ENCODE measurements at places on chromosomes 3 and 15.
A peak's percentile ranks its signal among the peaks of the same experiment; 100 is the strongest.

GRCh38 chr3:74511078-74511477 lies 103.4 kb downstream of the CNTN3 start:
- no peak for DNase-seq

GRCh38 chr15:97037080-97037479 lies 706.6 kb downstream of the NR2F2 start:
- no peak for DNase-seq

GRCh38 chr3:184154885-184155643 lies at the start of gene DVL3:
Gene DVL3, plus strand, starts transcription at chr3:184155377. Its CDS starts 259 bp downstream, at chr3:184155636.
- DNase-seq = peak; percentile 20

- no peak for DNase-seq
Observed at GRCh38 chr3:24725514-24726255, 231.0 kb upstream of the THRB start.

GRCh38 chr15:25022233-25022632 lies 67.4 kb downstream of the SNRPN start:
- DNase-seq = no peak

DNA sequence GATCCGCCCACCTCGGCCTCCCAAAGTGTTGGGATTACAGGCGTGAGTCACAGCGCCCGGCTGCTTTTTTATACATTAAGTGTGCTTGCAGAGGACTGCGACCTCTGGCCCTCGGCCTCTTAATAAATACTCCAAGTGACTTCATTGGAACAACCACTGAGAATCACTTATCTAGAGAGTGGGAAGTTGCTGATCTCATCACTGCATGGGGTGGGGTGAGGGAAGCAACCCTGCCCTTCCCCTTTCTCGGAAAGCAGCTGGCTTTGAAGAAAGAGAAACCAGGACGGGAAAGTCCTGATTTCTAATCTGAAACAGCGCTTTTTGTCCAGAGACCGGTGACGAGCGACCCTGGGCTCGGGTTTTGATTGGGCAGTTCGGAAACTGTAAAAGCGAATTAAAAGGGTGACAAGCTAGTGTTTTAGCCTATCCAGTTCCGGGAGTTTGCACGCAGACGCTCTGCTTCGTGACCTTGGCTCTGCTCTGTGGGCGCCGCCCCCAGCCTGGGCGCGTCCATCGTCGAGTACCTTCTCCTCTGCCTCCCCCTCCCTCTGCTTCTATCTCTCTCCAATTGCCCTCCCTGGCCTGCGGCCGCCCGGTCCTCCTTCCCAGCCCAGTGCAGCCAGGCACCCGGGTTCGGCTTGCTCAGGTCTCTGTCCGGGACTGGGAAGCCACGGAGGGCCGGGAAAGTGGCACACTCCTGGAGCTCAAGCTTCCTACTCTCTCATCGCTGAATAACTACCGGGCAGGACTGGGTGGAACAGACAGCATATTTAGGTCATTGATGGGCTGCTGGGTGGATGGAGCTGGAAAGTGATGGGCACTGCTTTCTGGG lies 7.5 kb upstream of the TRIM69 start:
- DNase-seq = peak; percentile 86

- no peak for DNase-seq
Observed at GRCh38 chr3:123344175-123344906, 104.5 kb downstream of the ADCY5 start.

- no peak for DNase-seq
Observed at GRCh38 chr3:81872566-81872965, 111.1 kb upstream of the GBE1 start.

DNA sequence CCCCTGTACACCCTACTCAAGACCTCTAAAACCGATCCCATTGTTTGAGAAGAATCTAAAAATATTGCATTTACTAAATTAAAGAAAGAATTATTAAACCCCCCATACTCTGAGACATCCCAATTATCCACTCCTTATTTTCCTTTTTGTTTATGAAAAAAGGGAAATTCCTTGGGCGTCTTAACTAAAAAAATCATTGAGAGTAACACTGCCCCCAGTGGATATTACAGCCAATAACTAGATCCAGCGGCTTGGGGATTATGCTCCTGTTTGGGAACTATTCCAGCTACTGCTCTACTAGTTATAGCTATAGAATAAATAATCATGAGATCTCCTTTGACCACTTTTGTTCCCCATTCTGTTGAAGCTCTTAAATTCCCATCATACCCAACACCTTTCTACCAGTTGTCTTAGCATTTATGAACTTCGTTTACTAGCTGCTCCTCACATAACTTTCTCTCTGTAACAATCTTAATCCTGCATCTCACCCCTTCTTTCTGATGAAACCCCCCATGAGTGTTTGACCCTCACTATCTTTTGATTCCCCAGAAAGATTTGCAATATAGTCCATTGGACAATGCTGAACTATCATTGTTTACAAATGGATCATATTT lies 12.7 kb upstream of the CFAP91 start:
- DNase-seq = no peak

DNA sequence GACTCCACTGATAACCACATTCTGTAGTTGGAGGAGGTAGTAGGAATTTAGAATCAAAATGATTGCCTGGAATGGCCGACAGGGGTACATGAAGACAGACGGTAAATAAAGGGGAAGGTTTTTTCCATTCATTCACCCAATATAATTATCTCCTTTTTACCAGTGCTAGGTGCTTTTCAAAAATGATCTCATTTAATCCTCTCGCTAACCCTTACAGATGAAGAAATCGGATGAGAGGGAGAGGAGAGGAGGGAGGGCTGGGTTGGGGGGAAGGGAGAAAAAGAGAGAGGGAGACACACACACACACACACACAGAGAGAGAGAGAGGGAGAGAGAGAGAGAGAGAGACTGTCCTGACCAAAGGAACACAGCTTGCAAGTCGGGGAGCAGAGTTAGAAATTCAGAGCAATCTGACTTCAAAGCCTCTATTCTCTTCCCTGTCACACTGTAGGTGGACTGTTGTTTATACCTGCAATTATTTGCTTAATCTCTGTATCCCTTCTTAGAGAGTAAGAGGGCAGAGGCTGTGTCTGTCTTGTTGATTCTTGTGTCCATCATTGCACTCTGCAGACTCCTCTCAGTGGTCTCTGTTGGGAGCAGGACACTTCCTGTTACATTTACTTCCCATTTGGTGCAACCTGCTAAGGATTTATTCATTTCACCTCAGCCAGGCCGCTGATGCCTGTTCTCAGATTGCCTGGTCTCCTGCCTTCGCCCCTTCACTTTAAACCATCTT lies 18.7 kb upstream of the PAQR9 start:
- no peak for DNase-seq

- DNase-seq = no peak
Observed at GRCh38 chr3:24679429-24679828, 184.8 kb upstream of the THRB start.

DNA sequence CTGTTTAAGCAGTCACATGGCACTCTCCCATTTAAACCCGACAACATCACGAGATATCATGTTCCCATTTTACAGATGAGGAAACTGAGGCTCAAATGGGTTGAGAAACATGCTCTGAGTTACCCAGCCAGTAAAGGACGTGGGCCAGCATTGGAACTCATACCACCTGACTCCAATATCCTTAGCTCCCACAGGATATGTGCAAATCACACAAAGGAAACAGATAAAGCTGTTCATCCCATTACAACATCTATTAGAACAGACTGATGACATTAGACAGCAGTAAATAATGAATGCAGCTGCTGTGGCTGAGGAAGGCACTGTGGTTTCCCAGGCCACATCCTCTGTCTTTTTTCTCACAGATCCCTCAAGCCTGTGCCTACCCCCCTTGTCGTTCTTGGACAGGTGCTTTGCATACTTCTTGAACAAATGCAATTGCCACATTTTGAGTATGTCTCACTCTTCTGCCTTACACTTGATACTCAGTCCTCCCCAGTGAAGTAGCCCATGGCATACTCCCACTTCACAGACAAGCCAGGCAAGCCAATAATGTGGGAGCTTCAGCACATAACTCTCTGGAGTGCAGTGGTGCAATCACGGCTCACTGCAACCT lies 17.7 kb downstream of the FRMD4B start:
- no peak for DNase-seq

DNA sequence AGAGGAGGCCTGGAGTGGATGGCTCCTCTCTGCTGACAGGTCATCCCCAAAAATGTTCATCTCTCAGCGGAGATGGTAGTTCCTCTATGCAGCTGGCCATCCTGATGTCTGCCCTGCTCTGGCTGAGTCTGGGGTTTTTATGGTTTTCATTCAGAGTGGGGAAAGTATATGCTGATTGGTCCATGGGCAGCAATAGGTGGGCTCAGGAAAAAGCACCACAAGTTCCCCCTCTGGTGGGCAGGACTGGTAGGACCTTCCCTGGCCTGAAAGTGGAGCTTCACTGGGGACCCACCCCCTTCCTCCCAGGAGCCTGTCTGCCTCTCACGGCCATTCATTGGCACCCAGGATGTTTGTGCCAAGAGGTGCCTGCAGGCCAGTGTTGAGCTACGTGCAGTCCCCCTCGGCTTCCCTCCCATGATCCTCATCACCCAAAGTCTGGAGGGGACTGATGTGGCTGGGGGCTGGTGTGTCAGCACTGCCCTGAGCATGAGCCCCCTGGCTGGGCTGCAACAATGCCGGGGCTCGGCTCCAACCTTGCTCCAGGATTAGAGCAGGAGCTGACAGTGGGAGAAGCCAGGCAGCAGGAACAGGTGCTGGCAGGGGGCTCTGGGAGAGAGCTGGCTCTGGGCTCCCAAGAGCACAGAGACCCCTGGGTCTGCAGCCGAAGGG lies 13.1 kb upstream of the BLOC1S6 start:
- DNase-seq = no peak

DNA sequence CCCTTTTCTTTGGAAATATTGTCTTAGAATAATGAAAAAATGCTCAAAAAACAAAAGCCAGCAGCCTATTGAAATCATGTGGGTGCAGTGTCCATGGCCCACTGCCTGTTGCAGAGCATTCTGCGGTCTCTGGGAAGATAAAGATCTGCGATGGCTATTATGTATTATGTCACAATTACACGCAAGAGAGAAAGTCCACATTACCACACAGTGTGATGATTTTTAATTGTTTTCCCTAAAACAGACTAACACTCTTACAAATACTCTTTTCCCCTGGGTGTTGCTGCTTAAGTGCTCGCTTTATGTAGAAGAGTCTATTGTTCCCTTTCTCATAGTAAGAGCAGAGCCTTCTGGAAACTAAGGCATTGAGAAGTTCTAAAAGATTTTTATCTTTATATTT lies 32.2 kb downstream of the SSR3 start:
- DNase-seq = no peak

- no peak for DNase-seq
Observed at GRCh38 chr3:152283492-152284381, 15.0 kb downstream of the MBNL1 start.

- no peak for DNase-seq
Observed at GRCh38 chr15:64133623-64134344, 17.7 kb upstream of the SNX22 start.

DNA sequence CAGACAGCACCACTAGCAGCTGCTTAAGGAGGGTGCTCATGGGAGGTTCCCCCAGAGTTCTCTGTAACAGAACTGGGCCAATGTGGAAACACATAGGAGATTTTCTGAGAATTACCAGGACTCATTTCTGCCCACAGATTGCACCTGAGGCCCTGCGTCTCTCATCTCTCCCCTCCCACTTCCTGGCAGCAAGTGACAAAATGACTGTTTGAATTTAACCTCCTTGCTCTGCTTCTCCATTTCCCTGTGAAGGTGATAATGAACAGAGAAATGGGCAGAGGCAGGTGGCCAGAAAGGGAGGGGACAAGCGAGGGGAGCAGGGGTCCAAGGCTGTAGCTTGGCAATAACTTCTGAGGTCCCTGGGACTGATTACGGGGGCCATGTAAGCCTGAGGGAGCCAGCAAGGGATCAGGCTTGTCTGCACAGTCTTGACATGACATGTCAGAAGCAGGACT lies 8.0 kb downstream of the EPHB1 start:
- no peak for DNase-seq

- DNase-seq = no peak
Observed at GRCh38 chr3:125116311-125117080, 60.7 kb upstream of the HEG1 start.

DNA sequence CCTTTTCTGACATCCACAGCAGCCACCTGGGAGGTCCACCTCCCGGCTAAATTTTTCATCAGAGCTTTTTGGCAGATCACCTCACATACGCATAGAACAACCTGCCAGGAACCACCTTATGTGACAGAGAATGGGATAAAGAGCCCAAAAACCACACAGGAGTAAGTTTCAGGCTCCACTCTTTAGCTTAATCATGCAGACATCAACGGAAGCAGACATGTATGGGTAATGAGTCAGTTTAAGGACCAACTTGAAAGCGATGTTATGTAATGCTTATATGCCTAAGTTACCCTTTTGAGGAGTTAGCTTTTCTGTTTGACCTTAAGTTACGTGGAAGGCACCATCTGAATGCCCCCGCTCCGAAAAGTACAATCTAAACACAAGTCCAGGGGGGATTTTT lies 183.3 kb upstream of the BHLHE40 start:
- DNase-seq = no peak

GRCh38 chr3:71854706-71855105 lies 69.8 kb upstream of the PROK2 start:
- no peak for DNase-seq

- DNase-seq = no peak
Observed at GRCh38 chr3:25281041-25281731, 146.9 kb upstream of the RARB start.

DNA sequence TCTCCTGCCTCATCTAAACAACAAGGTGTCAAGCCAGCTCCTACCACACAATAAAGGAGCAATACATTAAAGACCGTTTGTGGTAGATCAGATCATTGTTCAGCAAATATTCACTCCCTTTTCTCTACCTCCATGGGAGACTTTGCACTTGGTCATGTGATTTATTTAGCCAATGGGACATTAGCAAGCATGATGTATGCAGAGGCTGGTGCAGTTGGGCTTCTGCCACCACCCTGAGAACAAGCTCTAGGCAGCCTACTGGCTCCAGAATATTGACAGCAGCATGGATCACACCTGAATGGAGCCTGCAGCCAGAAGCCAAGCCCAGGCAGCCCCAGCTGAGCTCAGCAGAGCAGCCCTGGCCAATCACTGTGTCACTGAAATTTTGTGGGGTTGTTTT lies 99.4 kb upstream of the UBE2E2 start:
- DNase-seq = no peak

DNA sequence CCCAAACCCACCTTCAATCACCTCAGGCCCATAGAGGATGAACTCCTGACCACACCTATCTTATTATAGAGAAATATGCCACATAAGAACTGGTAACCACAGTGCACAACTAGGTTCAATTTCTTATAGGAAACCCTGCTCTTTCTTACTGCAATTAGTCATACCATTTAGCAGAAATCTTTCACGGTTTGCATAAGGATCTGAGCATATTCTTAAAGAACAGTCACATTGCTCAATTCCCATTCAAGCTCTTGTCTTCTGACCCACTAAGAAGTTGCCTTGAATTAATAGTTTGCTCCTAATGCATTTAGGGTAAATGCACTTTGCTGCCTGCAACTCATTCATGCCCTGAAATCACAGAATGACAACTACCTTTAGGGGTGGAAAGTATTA lies 9.2 kb downstream of the ERC2 start:
- no peak for DNase-seq
